NCI-H774 (cell line): ENCODE measurements at places on chromosomes 7 and 10.

DNA sequence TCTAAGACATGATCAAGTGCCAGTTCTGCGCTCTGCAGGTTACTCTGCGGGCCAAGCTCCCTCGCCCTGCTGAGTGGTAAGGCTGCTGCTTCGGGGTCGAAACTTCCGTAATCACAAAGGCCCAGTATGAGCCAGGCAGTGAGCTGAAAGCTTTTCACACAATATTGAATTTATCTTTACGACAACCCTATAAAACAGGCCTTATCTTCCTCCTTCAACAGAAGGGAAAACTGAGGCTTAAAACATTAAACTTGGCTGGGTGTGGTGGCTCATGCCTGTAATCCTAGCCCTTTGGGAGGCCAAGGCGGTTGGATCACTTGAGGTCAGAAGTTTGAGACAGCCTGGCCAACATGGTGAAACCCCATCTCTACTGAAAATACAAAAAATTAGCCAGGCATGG, 83.3 kb downstream of the FAM107B start:
- no peak for DNase-seq

- DNase-seq = no peak
Observed at GRCh38 chr10:132687893-132688579, 97.9 kb downstream of the NKX6-2 start.

- DNase-seq = no peak
Observed at GRCh38 chr10:59180689-59181270, 4.3 kb downstream of the PHYHIPL start.

- no peak for DNase-seq
Observed at GRCh38 chr7:37945336-37945735, 24.9 kb downstream of the EPDR1 start.

DNA sequence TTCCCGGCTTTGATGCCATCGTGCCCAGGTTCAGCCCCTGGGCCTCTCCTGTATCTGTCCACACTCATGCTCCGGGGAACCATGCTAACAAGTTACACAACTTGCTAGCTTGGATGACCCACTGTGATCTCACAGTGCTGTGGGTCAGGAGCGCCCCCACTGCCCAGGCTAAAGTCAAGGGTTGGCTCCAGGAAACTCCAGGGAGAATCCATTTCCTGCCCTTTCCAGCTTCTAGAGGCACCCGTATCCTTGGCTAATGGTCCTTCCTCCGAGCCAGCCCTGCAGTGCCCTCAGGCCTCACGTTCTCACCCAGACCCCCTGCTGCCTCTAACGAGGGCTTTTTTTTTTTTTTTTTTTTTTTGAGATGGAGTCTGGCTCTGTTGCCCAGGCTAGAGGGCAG, 19.5 kb downstream of the AMZ1 start:
- no peak for DNase-seq

DNA sequence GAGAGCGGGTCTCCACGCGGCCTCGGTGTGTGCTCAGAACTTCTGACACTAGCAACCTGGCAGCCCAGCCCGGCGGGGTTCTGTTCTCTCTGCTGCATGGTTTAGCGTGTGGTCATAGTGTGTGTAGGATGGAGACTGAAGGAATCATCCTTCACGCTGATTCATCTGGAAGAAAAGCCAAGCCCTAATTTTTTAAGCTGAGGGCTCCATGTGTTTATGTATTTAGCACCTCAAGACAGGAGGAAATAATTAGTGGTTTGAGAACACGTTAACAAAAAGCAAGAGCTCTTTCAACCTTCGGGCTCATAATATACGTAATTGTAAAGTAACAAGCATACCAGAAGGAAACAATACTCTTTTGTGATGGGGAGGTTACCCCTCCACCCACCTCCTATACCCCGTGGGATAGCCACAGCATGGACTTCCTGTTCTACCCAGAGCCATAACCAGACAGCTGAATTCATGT, 504.6 kb upstream of the MKI67 start:
- DNase-seq = no peak

- DNase-seq = no peak
Observed at GRCh38 chr10:11499425-11500071, 111.9 kb downstream of the USP6NL start.

DNA sequence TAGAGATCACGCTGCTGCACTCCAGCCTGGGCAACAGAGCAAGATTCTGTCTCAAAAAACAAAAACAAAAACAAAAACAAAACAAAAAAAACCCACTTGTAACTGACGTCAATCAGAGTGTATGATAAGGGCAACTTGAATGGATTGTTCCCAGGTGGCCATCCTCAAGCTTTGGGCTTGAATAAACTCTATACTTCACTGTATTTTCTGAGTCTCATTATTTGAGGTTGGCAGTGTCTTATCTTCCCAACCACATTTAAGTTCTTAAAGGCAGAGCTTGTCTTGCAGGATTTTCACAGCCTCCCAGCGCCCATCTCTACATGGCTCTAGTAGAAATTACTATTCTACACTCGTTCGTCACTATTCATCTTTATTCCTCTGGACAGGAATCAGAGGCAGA, 5.1 kb upstream of the OAT start:
- no peak for DNase-seq

- DNase-seq = no peak
Observed at GRCh38 chr10:122141821-122142640, 129.1 kb upstream of the BTBD16 start.

DNA sequence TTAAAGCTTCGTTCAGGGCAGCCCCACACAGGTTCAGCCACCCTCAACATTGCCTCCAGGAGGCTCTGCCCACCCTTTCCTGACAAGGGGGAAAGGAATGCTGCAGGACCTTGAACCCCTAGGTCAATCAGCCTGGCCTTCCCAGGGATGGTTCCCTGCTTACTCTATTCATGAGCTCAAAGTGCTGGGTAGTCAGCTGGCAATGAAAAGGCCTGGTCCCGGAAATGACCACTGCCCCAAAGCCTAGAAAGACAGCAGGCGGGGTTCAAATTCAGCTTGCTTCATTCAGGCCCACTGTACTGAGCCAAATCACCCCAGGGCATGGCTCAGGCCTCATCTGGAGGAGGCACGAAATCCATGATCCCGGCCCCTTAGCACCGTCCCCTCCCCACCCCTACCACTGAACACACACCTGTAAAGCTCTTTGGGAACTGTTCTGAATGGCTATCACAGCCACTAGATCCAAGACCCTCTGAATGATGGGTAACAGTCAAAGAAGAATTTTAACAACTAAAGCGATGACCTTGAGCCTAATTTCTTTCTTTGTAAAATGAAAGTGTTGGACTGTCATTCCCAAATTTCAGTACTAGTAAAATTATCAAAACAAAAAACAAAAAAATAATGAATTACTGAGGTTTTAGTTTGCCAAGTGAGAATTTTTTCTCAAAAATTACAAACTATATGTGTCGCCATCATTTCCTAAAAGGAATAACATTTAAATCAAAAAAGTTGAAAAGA, 1.0 kb downstream of the URGCP start:
- DNase-seq = no peak

DNA sequence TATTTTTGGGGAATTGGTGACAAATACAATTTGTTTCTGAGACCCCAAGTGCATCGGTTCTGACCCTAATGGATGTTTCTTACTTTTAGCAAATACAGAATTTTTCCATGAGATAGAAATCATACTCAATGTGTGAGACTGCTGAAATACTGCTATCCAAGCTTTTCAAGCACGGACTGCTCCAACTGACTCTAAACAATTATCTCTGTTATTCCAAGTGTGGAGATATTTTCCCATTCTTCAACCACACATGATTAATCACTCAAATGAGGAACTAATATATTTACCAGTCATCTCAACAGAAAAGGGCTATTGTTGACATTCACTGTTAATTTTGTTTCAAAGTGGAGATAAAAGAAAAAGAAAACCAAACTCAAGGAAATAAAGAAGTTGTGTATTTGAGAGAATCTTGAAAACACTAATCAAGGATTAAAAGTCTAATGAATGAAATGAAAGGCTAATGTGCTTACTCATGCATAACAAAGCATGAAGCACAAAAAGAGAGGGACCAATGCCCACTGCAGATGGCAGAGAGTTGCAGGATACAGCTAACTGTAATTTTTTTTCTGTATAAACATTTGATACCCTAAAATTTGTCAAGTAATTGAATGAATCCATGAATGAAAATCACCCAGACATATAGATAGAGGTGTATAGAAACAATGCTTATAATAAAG, 423.6 kb downstream of the DGKB start:
- DNase-seq = no peak

DNA sequence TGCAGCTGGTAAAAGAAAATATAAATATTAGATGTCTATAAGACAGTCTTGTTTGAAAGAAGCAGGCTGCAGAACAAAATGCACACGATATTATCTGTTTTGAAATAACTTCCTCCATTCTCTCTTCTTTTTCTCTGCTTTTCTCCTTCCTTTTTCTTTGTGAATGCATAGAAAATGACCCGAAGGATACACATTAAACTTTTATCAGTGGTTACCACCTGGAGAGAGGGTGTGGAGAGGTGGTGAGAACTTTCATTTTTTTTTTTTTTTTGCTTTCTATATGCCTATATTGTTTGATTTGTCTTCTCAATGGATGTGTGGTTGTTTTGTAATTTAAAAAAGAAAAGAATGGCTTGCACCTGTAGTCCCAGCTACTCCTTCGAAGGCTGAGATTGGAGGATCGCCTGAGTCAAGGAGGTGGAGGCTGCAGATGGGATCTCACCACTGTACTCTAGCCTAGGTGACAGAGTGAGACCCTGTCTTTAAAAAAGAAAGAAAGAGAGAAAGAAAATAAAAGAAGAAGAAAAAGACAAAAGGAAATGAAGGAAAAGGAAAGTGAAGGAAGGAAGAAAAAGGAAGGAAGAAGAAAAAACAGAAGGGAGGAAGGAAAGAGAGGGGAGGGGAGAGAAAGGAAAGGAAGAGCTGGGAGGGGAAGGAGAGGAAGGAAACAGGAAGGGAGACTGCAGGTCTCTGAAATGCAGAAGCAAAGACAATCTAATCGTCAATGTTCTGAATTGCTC, 64.4 kb downstream of the SAMD9 start:
- no peak for DNase-seq

DNA sequence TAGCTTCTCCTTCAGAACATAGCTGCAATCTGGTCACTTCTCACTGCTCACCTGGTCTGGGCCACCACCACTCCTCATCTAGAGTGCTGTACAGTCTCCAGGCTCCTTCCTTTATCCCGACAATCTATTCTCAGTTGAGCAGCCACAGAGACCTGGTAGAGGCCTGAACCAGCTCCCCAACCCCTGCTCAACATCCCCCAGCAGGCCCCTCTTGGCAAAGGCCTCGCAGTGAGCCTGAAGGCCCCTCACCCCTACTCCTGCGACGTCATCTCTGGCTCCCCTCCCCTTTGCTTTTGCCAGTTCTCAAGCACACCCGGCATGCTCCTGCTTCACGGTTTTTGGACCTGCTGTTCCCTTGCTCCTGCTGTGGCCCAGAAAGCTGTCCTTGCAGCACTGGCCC, 113.9 kb downstream of the ARHGAP22 start:
- DNase-seq = no peak
